ENCODE measurements at places on chromosomes 11 and 22.

- H3K36me3 ChIP-seq = no peaks in the 10 kb centered on the region
- DNase-seq = no peak
- H3K4me3 ChIP-seq = no peak overlapping the region
- no peak overlapping the region for H3K27ac ChIP-seq
Measured at GRCh38 chr11:20451568-20451967, 64.1 kb downstream of the PRMT3 start.

DNA sequence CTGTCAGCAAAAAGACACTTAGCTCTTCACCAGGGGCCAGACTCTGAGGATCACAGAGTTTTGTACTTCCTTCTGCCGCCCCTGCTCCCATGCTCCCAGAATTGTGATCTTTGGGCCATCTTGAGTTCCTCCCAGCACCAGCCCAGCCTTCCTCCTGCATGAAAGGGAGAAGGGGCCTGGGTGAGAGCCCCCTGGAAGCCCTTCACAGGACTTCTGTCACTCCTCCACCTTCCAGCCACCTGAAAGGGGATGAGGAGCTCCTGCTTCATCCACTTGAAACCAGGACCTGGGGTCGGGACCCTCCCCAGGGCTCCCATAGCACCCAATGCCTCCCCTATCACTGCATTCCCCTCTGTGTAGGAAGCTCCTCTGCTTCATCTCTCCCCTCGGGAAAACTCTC is 174.2 kb downstream of the BUD13 start:
- peaks cover 27% of the 10 kb centered on the region for H3K27me3 ChIP-seq
- no peaks in the 10 kb centered on the region for H3K4me1 ChIP-seq
- DNase-seq = no peak
- H3K4me3 ChIP-seq = no peak overlapping the region
- no peak overlapping the region for H3K27ac ChIP-seq
- H3K36me3 ChIP-seq = no peaks in the 10 kb centered on the region

DNA sequence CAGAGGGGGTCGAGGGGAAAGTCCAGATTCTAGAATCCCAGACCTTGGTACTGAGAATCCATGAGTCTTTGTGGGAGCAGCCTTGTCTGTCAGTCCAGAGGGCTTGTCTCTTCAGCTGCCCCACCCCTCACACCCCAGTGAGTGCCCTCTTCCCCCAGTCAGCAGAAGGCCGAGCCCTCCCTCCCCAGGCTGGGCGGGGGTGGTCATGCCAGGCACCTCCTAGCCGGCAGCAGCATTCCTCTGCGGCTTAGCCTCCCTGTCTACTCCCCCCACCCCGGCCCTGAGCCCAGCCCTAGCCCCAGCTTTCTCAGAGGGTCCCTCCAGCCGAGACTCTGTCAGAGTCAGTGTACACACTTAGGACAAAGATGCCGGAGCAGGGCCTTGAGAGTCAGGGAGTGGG is 4.6 kb downstream of the SOX10 start:
- H3K4me1 ChIP-seq = no peaks in the 10 kb centered on the region
- no peak overlapping the region for H3K4me3 ChIP-seq
- no peaks in the 10 kb centered on the region for H3K27me3 ChIP-seq
- H3K27ac ChIP-seq = no peak overlapping the region
- H3K36me3 ChIP-seq = no peaks in the 10 kb centered on the region
- no peak for DNase-seq

- no peaks in the 10 kb centered on the region for H3K36me3 ChIP-seq
- no peak overlapping the region for H3K27ac ChIP-seq
- DNase-seq = peak; percentile 37
- H3K4me1 ChIP-seq = no peaks in the 10 kb centered on the region
Measured at GRCh38 chr11:27754035-27755017, 54.1 kb upstream of the BDNF start.

- peaks cover 34% of the 10 kb centered on the region for H3K36me3 ChIP-seq
- no peak for DNase-seq
- H3K4me3 ChIP-seq = no peak overlapping the region
- H3K4me1 ChIP-seq = no peaks in the 10 kb centered on the region
- H3K27ac ChIP-seq = no peak overlapping the region
Measured at GRCh38 chr22:23744485-23744884, 6.4 kb downstream of the ZNF70 start.

DNA sequence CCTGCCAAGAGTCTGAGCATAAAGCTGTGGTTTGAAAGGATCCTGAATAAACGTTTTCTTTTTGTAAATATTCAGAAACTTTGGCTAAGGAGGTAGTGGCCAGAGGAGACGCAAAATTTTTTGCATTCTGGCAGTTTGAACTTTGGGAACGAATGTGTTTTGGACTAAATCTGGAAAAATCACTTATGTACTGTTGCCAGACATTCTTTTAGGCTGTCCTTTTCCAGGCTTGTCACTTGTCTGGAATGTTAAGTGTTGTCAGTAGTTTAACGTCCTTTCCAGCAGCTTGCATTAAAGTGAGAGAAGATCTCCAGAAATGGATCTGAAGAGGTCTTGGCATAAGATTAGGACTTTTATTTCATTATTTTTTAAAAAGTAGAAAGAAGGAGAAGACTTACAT is 18.5 kb downstream of the SPECC1L start:
- peak; percentile 48 for DNase-seq
- H3K36me3 ChIP-seq = no peaks in the 10 kb centered on the region
- H3K4me3 ChIP-seq = no peak overlapping the region

- no peaks in the 10 kb centered on the region for H3K27me3 ChIP-seq
- no peak overlapping the region for H3K4me3 ChIP-seq
- H3K27ac ChIP-seq = no peak overlapping the region
- peaks cover 9% of the 10 kb centered on the region for H3K4me1 ChIP-seq
- DNase-seq = no peak
- H3K36me3 ChIP-seq = no peaks in the 10 kb centered on the region
Measured at GRCh38 chr11:118939404-118939915, 13.7 kb upstream of the BCL9L start.

GRCh38 chr11:61134801-61135257 is 26.4 kb downstream of the VPS37C start:
- DNase-seq = no peak
- H3K36me3 ChIP-seq = no peaks in the 10 kb centered on the region
- no peak overlapping the region for H3K4me3 ChIP-seq
- H3K4me1 ChIP-seq = peaks cover 17% of the 10 kb centered on the region
- no peak overlapping the region for H3K27ac ChIP-seq
- no peaks in the 10 kb centered on the region for H3K27me3 ChIP-seq

GRCh38 chr11:67577951-67578350 is 5.7 kb upstream of the GSTP1 start:
- no peak for DNase-seq
- H3K27me3 ChIP-seq = no peaks in the 10 kb centered on the region
- peaks cover 17% of the 10 kb centered on the region for H3K4me1 ChIP-seq
- no peak overlapping the region for H3K27ac ChIP-seq

GRCh38 chr11:131581046-131581445 is 210.6 kb downstream of the NTM start:
- peaks cover 64% of the 10 kb centered on the region for H3K27me3 ChIP-seq
- H3K4me1 ChIP-seq = no peaks in the 10 kb centered on the region
- no peak overlapping the region for H3K27ac ChIP-seq
- no peaks in the 10 kb centered on the region for H3K36me3 ChIP-seq

DNA sequence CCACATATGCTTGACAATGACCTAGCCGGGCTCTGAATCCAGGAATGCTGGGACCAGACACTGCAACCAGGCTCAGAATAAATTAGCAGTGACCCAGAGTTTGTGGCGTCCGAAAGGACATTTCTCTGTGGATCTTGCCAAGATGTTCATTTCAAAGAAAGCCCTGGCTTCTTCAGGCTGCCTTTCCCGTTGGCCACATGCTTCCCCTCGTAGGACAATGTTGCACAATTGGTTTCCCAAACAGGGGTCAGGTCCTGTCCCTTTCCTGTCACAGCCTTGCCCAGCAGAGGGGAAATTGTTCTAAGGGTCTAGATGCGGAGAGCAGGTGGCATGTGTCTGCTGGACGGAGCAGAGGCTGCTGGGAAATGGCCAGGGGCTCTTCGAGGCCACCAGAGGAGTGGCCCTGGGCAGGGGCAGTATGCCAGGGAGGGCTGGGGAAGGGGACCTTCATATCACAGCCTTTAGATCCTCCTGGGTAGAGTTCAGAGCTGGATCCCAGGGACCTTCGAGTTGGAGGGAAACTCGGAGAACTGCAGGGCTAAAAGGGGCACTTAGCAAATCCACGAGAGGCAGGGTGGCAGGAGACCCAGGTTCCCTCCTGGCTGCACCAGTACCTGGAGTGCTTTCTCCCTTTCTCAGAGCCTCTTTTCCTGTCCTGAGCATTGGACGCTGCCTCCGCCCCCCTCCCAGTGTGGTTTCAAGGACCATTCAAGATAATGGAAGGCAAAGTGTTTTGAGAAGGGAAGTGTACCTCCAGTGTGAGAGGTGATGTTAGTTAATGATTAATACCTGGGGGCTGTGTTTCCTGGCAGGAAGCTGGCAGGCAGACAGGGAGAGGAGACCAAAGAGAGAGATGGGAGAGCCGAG is 42.3 kb downstream of the C11orf96 start:
- no peak overlapping the region for H3K27ac ChIP-seq
- H3K4me3 ChIP-seq = no peak overlapping the region
- DNase-seq = no peak
- no peaks in the 10 kb centered on the region for H3K4me1 ChIP-seq
- H3K27me3 ChIP-seq = peaks cover 9% of the 10 kb centered on the region
- H3K36me3 ChIP-seq = no peaks in the 10 kb centered on the region

GRCh38 chr11:85752890-85753581 is 57.9 kb downstream of the SYTL2 start:
- H3K27ac ChIP-seq = no peak overlapping the region
- H3K36me3 ChIP-seq = no peaks in the 10 kb centered on the region
- H3K27me3 ChIP-seq = peaks cover 49% of the 10 kb centered on the region
- H3K4me1 ChIP-seq = peaks cover 21% of the 10 kb centered on the region
- H3K4me3 ChIP-seq = no peak overlapping the region

DNA sequence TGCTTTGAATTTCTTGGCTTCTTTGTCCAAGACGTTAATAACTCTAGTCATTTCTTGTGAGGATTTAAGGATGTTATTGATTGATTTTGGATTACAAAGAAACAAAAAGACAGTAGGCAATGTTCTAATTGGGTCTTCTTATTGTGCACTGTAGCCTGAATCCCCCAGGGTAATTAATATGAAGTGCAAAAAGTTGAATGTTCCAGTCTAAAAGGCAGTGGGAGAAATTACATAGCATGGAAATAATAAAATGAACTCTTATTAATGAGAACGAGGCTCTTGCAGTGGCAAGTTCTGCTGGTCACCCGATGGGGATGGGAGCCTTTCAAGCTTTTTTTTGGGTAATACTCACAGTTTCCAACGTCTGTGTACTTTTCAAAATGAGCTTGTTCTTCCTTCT is 45.6 kb downstream of the UBASH3B start:
- no peak overlapping the region for H3K27ac ChIP-seq
- no peaks in the 10 kb centered on the region for H3K36me3 ChIP-seq
- DNase-seq = no peak
- peaks cover 29% of the 10 kb centered on the region for H3K4me1 ChIP-seq
